ENCODE measurements at places on chromosomes 2 and 18.

DNA sequence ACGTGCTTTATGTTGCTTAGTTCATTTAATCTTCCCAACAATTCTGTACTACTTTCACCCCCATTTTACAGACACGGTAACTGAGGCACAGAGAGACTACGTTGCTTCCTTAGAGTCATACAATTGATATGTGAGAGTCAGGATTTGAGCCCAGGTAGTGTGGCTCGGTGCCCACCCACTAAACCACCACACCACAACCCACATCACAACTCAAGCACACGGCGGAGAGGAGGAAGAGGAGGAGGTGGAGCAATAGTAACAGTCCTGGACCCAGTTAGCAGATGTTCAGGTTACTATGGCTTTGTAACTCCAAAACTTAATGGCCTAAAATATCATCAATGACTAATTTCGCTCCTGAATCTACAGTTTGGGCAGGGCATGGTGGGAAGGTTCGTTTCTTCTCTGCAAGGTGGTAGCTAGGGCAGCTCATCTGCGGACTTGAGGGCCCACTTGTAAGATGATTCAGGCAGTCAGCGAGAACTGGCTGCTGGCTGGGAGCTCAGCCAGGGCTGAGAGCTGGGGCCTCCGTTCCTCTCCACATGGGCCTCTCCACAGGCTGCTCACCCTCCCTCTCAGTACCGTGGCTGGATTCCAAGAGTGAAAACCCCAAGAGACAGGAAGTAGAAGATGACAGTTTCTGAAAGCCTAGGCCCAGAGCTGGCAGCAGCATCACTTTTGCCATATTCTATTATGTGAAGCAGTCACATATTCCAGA is 167.1 kb downstream of the ZFP36L2 start:
- DNase-seq, result peak; percentile 6

- no peak for DNase-seq
Measured at GRCh38 chr2:68100189-68100588, 37.4 kb upstream of the C1D start.

- no peak for DNase-seq
Measured at GRCh38 chr2:198371921-198372543, 567.6 kb downstream of the PLCL1 start.

DNA sequence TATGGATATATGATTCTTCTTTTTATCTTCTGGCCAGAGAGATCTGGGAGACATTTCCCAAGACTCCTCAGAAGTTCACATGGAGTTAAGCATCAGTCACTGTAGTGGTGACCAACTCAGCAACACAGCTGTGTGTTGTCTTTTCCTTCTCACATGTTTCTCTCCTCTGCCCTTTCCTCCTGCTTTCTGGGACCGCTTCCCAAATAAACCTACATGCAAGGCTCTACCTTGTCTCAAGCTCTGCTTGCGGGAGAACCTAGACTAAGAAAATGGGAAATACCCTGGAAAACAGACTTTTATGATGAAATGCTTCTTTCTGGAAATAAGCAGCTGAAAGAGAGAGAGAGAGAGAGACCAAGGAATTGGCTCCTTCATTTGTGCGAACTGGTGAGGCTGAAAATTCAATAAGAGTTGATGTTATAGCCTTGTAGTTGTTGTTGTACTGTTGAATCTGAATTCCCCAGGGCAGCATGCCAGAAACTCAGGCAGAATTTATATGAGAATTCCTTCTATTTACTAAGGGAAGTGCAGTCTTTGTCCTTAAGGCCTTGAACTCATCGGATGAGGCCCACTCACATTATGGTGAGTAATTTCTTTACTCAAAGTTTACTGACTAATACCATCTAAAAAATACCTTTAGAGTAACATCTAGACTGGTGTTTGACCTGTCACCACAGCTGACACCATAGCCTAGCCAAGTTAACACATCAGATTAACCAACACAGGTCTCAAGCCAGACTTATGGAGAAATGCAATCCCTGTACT is 22.7 kb upstream of the DSC1 start:
- DNase-seq, result no peak

- DNase-seq, result no peak
Measured at GRCh38 chr2:121858369-121858768, 102.9 kb downstream of the TSN start.

DNA sequence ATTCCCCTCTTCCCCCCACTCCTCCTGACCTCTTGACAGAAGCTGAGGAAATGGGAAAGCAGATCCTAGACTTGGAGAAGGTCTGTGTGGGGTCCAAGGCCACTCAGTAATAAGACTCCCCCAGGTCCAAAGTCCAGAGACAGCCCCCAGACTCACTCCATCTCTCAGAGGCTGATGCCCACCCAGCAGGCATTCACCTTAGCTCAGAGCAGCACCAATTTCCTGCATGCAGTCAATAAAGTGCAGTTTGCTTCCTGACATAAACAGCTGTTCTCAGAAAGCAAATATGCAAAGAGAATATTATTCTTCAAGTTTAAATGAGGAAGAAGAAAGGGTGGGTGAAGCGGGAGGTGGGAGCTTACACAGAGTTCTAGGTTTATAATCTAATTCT is 84.1 kb upstream of the RTN4 start:
- DNase-seq, result no peak

DNA sequence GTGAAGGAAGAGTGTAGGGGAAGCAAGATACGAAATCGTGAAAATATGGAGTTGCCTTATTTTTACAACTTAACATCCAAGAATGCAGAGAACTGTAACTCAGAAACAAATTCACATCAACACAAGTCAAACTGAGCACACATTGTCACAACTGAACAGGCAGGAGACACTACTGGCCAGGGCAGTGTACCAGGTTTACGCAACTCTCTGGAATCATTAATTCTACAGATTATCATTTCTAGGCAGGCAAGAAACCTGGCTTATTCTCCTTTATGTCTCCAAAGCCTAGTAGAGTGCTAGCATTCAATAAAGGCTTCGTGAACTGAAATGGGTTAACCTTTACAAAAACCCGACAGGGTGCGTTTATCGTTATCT is 584 bp downstream of the COA5 start:
- no peak for DNase-seq

GRCh38 chr2:158391876-158392275 is 64.7 kb downstream of the CCDC148 start:
- no peak for DNase-seq

DNA sequence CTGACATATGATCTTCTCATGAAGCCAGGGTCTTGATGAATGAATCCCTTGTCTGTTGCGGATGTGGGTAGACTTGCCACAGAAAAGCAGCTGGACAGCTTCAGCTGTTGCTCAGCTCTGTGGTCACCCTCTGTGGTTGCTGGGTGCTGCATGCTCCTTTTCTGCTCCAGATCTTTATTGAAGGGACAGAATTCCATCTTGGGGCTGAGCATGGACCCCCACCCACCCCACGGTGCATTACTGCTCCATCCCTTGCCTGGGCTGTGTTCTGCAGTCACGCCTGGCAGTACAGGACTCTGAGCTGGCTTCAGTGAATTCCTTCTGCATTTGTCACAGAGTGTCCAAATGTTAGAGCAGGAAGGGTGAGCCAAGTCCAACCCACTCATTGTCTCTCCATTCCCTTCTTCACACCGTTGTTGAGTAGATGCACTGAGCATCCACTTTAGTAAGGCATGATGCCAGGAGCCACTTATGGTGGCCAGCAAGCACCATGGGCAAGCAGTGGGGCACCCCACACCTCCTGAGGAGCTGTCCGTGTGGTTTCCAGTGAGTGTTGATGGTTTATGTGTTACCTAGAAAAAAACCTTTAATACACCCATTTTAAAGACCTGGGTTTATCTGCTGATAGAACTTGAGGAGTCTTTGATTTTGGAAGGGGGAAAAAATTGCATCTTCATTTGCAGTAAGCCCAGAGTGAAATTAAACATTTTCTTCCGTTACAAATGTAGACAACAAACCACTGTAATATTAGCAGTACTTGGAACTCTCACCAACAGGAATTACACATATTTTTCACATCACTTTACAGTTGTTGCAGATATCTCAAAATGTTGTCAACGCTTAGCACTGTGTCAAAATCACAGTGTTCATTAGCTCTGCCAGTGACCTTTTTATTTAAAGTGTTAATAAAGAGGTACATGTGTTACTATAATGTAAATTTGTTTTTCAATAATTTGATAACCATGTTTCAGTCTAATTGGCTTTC is 14.7 kb upstream of the ITGB6 start:
- DNase-seq, result no peak

- no peak for DNase-seq
Measured at GRCh38 chr2:198096002-198096401, 291.6 kb downstream of the PLCL1 start.

DNA sequence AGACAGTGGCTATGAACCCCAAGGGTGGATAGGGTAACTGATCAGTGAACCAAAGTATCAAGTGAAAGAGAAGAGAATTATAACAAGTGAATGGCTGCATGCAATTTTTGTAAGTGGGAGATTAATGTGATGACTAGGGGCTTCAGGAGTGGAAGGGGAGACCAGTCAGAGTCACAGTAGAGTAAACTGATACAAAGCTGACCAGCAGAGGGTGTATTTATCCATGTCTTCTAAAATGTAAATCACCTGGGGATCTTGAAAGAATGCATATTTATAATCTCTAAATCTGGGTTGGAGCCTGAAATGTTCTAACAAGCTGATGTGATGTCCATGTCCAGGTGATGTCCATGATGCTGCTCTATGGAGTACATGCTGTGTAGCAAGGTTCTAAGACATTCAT is 1351.3 kb upstream of the CHAC2 start:
- DNase-seq, result no peak

DNA sequence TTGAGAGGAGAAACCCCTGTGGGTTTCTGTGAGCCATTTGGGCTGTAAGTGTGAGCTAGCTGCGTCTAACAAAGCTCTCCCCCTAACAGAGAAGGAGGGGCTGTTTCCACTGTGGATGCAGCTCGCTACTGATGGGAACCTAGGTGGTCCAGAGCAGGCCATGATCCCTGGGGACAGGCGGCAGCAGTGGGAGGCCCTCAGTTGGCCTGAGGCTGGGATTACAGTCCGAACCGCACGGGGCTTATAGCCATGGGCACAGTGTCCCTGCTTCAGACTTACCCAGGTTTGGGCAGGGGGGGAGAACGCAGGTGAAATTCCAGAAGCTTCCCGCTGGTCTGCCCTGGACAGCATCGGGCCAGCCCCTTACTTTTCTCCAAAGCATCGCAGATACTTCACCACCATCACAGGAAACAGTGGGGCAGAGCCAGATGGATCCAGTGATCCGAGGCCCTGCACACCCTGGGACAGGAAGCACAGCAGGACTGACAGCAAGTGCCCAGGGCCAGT is 139.4 kb downstream of the SEPTIN10 start:
- DNase-seq, result no peak

GRCh38 chr2:29688429-29688828 is 233.0 kb downstream of the ALK start:
- DNase-seq, result no peak

DNA sequence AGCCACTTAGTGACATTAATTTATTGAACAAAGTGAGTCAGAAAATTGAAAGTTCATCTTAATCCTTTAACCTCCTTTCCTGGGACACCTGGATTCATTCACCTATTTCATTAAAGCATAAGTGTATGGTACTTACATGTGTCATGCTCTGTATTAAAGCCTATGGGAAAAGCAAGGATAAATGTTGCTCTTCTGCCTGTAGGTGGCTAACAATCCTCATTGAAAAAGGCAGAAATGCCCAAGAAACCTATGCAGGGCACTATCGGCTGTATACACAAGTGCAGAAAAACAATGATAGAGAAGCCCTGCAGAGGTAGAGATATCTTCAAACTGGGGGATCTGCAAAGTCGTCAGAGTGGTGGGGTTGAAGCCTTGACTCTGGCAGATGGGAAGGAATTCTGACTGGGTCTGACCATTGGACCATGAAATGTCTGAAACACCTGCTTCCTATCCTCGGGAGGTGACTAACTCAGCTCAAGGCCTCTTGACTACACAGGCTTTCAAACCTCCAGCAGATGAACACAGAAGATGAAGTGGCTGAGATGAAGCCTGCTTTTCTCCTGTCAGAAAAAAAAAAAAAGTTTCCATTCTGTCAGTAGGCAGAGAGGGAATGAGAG is 83.1 kb downstream of the DCC start:
- DNase-seq, result no peak

DNA sequence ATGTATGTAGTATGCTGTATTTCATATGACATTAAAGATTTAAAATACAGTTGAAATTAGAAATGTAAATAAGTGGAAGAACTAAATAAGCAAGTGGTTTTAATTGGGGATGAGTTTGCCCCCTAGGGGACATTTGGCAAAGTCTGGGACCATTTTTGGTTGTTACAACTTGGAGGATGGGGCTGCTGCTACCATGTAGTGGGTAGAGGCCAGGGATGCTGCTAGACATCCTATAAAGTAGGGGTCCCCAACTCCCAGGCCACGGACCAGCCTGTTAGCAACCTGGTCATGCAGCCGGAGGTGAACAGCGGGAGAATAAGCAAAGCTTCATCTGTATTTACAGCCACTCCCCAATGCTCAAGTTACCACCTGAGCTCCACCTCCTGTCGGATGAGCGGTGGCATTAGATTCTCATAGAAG is 27.9 kb upstream of the ASNSD1 start:
- DNase-seq, result no peak

DNA sequence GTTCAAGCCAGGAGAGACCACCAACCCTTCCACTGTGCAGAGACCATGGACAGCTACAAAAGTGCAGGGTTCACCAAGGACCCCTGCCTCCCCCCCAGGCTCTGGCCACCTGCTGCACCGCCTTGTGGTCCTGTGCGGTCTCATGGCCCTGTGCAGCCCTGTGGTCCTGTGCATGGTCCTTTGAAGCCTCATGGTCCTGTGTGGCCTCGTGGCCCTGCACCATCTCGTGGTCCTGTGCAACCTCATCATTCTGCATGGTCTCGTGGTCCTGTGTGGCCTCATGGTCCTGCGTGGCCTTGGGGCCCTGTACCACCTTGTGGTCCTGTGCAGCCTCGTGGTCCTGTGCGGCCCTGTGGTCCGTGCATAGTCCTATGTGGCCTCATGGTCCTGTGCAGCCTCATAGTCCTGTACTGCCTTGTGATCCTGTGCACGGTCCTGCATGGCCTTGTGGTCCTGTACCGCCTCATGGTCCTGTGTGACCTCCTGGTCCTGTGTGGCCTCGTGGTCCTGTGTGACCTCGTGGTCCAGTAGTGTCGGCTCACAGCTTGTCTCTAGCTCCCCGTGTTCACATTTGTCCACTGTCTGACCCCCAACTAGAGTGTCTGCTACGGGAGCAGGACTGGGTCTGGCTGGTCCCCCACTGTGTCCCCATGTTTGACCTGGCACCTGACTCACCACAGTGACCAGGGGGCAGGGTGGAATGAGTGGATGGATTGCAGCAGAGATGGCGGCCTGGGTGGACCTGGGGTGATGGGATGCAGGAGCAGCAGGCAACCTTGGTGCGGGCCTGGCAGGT is 20.0 kb upstream of the OTOS start:
- DNase-seq, result no peak
